Stimulated activated naive CD8-positive, alpha-beta T cell treated with anti-CD3 and anti-CD28 coated beads, Interleukin-15, Interleukin-2, amounts not matched to agents 100 U/mL and 50 U/mL, for 24 hours (primary cell): ENCODE measurements at places on chromosomes 3 and 15.

- no peak for DNase-seq
These were observed 232.8 kb downstream of the TAFA4 start for GRCh38 chr3:68699541-68699940.

DNA sequence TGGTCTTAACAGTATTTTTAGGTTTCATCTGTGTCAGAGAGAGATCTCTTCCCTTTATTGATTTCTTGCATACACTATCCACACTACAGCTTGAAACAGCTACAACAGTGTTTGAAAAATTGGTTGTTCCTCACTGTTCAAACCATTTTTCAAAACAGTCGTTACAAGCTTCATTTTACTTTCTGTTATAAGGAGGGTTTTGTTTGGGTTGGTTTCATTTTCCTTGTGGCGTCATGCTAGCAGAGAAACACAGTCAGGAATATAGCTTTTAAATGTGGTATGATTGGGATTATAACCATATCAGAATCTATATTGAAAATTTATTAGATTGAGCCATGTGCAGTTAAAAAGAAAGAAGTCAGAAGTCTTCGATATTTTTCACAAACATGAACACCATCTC is 400.6 kb downstream of the ZBTB20 start:
- no peak for DNase-seq

DNA sequence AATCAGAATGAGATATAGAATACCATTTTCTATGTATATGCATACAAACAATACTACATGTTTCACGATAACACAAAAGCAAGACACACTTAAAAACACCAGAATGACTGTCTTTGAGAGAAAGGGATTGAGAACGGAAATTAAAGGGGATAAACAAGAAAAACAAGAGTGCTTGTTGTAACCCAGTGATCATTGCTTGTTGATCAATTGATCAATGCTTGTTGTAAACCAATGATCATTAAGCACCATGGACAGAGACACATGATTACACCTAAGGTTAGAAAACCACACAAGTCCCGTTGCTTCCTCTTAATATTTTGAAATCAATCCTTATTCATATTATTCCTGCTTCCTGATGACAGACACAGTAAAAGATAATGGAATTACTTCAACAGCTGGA is 1.1 kb upstream of the OR4F15 start:
- no peak for DNase-seq

DNA sequence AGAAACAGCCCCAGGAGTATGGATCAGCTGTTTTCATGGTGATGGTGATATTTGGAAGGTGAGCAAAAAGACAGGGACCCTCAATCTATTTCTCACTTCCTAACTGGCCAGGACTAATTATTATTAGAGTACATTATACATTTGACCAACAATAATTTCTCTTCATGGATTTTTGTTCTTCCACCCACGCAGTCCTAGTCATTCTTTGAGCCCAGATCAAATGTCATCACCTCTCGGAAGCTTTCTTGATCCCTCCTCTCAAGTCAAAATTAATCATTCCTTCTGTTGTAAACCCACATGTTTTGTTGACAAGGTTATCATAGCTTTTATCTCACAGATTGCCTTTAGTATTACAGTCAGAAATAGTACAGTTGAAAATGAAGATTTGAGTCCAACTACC is 29.2 kb upstream of the PRICKLE2 start:
- DNase-seq: no peak

GRCh38 chr3:188486952-188487351 is 333.0 kb downstream of the LPP start:
- no peak for DNase-seq

- no peak for DNase-seq
These were observed 173.2 kb upstream of the PRICKLE2 start for GRCh38 chr3:64398476-64398875.

GRCh38 chr15:70014860-70015490 is 82.7 kb downstream of the TLE3 start:
- no peak for DNase-seq

- DNase-seq: no peak
These were observed 37.4 kb upstream of the CTDSPL start for GRCh38 chr3:37824090-37824953.

DNA sequence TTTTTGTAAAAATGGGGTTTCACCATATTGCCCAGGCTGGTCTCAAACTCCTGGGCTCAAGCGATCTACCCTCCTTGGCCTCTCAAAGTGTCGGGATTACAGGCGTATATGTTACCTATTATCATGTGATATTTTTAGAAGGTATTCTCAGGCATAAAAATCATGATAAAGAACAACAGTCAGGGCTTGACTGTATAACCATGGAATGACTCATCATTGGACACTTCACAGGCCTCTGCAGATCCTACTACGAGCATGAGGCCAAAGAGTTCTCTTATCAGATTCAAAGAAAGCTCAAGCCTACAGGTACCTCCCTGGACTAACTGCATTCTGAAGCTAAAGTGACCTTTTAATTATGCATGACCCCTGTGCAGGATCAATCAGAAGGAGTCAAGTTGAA is 91.7 kb upstream of the PRICKLE2 start:
- DNase-seq: no peak

DNA sequence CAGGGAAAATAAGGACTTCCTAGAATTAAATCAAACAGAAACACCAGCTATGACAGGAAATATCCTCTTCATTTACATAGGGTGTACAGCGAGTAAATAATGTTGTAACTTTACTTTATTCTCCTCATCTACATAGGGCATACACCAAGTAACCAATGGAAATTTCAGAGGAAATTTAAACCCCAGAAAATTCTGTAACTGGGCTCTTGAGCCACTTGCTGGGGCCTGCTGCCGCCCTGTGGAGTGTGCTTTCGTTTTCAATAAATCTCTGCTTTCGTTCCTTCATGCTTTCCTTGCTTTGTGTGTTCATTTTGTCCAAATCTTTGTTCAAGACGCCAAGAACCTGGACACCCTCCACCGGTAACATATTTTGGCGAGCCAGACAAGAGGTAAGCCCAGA is 990.4 kb upstream of the CADM2 start:
- DNase-seq: no peak

GRCh38 chr15:30953731-30954378 is 37.6 kb downstream of the MTMR10 start:
- peak; percentile 12 for DNase-seq
